Fibroblast of skin of abdomen (primary cell): ENCODE measurements at places on chromosomes 6 and 20.

GRCh38 chr6:157657754-157658153 is 165.3 kb upstream of the SNX9 start:
- DNase-seq: no peak

DNA sequence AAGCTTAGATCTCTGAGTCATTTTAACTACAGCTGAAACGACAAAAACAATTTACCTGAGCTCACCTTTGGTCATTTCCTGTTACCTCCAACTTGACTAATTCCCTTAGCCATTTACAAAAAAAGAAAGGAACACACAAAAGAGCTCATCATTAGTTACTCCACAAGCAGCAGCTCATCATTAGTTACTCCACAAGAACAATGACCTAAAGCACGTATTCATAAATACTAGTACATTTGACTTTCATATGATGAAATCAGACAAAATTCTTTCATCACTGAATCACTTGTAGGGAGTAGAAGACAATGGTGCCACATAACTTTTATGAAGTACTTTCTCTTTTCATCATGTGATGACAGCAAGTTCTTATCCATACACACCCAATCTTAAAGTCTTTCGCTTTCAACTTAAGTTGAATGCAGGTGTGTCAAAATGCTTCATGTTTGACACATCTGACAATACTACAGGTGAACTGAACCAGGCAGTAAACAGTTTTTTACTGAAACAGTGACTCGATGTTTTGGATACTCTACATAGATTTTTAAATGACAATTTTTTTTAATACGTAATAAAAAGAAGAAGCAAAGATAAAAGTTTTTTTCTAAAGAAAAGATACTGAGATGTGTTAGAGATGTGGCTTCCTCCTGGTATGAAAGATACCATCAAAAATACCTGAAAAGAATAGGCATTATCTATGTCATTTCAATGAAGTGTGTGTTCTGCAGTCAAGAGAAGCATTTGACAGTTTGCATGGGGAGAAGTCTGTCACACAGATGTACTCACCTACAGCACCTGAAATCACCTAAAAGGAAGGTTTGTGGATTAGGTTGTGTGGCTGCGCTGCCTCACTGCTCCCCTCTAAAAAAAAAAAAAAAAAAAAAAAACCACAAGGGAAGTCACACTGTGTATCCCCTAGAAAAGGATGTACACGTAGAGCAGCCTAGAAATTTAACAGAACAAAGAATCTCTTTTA is 109.1 kb downstream of the PRDM1 start:
- peak; percentile 70 for DNase-seq

GRCh38 chr20:17655286-17655651 is 26.8 kb downstream of the RRBP1 start:
- DNase-seq: peak; percentile 34

DNA sequence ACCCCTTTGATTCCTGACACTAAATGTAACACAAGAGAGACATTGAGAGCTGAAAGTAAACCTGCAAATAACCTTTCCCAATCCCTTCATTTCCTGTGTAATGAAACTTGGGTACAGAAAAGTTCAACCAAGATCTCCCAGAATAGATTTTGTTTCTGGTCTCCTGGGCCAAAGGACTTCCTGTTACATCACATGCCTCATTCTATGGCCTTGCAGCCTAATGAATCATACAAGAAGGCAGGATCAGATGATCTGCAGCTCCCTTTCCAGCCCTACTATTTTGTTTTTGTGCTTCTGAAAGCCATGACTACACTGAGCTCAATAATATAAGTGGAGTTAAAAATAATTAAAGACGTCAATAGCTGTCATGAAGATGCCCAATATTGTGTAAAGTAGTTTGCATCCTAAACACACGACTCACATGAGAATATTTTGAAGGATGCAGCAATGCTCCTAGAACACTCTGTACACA is 73.4 kb upstream of the NOX3 start:
- DNase-seq: peak; percentile 83

DNA sequence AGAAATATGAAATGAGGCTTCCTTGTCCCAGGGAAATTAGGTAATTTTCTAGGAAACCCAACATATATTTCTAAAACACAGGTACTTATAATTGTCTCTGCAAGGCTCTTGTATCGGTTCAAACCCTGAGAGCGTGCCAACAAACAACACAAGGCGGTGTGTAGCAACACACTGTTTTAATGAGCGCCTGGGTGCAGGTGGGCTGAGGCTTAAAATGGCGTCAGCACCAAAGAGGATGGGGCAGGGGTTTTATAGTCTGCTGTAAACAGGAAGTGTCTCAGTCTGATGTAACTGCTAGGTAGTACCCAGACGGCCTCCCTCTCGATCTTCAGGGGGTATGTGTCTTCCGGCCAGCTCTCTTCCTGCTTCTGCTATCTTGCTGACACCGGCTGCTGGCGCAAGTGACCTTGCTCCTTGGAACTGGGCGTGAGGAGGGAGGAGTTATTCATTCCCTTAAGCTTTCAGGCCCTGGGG is 69.7 kb downstream of the EPB41L2 start:
- DNase-seq: no peak

DNA sequence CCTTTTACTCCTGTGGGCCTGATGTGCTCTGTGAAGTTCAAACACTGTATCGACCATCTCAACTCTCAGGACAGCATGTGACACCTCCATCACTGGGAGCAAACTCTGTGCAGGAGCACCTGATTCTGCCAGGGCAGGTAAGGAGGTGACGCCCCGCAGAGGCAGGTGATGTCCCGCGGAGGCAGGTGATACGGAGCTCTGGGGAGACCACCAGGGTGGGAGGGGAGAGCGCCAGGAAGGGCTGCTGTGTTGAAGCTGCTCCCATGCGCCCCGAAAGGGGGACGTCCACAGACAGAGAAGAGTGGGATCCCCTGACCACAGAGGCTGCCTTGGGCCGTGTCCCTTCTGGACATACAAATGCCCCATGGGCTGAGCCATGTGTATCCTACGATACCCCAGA is 58.3 kb downstream of the DACT2 start:
- DNase-seq: no peak

- peak; percentile 38 for DNase-seq
Observed at GRCh38 chr6:7114744-7115458, 7.1 kb downstream of the RREB1 start.

DNA sequence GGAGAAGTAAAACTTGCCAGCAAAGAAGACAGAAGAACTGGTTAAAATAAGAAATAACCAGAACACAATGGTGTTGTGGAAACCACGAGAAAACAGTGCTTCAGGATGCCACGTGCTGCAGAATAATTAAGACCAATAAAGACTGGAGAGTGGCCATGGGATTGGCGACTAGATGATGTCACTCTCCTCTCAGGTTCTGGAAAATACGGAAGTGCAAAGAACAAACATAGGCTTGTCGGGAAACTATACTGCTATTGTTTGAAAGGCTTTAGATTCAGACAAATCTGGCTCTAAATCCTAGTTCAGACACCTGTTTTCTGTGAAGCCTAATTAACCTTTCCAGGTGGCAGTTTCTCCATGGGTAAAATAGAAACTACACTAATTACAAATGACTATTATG is 138.4 kb upstream of the STXBP5 start:
- no peak for DNase-seq

DNA sequence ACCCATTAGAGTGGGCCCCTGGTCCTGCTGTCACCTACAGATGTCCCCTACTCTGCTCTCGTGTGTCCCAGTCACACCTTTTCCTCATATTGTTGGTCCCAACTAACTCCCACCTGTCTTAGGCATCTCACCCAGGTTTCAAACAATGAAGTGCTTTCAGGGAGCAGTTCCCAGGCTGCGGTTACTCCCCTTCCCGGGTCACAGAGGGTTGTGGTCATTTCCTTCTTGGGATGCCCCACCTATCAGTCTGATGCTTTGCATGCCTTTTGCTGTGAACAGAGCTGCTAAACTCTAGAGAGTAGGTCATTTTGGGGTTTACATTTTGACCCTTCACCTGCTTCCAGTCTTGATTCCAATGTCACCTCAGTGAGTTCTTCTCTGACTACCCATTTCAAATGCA is 181.6 kb downstream of the CDC5L start:
- no peak for DNase-seq

DNA sequence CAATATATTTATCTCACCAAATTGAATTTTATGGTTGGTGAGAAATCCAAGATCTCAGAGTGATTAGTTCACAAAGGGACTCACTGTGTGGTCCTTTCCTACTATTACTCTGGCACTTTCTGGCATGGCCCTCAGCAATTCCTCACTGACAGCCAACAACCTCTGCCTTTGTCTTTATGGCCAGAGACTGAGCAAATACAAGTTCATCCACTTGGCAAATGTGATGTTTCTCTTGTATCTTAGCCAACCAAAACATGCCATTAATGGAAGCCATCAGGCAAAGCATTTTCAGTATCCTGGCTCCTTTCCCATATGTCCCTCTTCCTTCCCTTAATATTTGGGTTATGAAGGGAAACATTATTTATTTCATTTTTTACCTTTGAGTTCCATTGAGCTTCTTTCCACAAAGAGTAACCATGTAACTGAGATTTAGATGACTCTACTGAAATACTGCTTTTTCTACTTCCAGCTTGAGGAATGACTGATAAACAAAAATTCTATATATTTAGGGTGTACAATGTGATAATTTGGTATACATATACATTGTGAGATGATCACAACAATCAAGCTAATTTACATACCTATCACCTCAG is 30.8 kb upstream of the SMLR1 start:
- DNase-seq: peak; percentile 92

GRCh38 chr6:159977255-159977903 is 8.5 kb downstream of the IGF2R start:
- no peak for DNase-seq

DNA sequence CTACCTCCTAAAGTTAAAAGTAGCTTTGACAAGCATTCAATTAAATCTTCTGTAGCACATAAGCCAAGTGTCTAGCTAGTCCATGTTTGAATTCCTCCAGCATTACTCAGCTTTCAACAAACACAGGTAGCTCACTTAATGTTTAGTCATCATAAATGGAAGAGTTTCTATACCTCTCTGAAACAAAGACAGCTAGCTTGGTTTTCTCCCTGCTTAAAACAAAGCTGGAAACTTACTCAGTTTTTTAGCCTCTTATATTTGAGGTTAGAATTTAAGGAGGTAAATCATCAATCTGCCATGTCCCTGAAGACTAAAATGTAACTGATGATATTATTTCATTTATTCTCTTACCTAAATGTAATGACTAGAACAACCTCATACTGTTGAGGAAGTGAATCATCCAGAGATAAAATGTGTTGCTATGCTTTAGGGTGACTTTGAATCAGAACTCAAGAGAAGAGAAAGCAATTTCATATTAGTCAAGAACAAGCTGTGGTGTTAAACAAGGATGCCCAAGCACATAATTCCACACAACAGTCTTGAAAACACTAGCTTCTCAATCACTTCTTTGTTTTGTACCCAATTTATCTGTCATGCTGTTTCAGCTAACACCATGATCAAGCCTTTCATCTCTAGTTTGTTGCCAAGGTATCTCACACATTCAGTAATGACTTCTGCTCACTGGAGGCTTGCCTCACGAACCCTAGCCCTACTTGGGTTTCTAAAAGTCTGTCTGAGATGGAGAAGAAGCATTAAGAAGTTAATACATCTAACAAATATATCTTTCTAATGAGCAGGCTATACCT is 251.9 kb downstream of the EPM2A start:
- peak; percentile 4 for DNase-seq

GRCh38 chr20:41348430-41349172 is 8.0 kb downstream of the LPIN3 start:
- DNase-seq: no peak

DNA sequence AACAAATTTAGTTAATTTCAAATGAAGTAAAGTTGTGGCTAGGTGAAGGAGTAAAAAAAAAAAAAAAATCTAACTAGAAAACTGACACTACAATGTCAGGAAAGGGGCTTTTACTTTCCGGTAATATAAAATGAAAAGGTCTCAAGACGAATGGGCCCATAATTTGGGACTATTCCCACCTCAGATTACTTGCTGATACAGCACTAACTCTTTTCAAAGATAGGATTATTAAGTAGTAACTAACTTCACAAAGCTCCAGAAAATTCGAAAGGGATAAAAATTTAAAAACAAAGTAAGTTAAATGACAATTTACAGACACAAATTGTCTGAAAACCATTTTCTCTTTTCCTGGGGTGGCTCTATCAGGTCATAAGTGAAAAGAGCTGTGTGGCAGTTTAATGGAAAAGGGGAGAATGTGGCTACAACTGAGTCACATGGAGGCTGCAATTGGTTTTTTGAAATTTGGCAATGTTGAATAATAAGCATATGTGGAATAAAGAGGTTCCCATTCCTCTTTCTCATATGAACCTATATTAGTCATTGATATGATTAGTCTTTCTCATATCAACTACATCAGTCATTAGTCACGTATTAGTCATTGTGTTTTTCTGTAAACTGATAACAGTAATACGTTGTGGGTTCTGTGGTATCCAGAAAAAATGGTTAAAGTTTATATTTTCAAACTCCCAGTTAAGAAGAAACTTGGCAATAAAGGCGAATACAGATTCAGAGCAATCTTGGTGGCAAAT is 78.0 kb downstream of the RWDD2A start:
- DNase-seq: peak; percentile 85

DNA sequence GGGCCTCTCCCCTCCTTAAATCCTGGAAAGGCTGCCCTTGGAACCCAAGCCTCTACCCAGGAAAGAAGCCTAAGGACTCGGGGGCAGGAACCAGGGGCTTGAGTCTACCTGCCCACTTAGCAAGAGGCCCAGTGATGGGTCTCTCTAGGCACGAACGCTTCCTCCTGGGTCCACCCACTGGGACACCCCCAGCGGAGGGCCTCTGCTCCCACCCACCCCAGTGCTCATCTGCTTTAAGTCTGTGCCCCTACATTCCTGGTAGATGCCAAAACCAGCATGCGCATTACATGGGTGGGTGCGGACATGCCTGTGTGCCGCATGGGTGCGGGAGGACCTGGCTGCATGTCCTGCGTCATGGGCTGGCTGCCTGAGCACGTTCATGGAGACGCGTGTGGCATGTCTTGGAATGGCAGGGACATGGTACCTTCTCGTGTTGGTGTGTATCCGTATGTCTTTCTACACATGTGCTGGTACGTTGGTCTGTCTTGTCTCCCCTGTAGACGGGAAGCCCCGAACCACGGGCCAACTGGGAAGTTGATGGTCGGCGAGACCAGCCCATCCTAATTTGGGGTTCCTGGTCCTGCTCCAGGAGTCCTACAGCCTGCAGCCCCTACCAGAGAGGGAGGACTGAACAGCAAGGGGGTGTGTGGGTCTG is 29.3 kb downstream of the SNPH start:
- DNase-seq: no peak
